ENCODE measurements at places on chromosomes 1 and 21.

- no peak for DNase-seq
Measured at GRCh38 chr1:43437031-43437973, 16.4 kb downstream of the HYI start.

- no peak for DNase-seq
Measured at GRCh38 chr1:21321963-21322680, 31.9 kb upstream of the ECE1 start.

- no peak for DNase-seq
Measured at GRCh38 chr1:9705337-9706093, 54.0 kb downstream of the PIK3CD start.

DNA sequence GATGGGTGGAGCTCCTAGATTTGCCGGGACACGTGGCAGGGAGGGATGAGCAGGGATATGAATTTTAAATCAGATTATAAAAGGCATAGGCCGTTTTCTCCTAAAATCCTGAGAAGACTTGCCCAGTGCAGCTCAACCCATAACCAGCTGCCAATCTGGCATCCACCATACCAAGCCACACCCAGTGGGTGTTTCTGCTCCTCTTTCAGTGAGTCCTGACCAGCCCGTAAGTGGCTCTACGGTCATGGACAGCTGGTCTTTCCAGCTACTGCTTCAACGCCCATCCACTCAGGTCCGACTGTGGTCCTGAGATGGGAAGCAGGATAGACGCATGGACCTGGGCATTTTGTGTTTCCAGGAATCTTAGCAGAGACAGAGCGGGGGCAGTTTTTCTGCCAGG is 107.2 kb downstream of the LAMC2 start:
- DNase-seq, result no peak

DNA sequence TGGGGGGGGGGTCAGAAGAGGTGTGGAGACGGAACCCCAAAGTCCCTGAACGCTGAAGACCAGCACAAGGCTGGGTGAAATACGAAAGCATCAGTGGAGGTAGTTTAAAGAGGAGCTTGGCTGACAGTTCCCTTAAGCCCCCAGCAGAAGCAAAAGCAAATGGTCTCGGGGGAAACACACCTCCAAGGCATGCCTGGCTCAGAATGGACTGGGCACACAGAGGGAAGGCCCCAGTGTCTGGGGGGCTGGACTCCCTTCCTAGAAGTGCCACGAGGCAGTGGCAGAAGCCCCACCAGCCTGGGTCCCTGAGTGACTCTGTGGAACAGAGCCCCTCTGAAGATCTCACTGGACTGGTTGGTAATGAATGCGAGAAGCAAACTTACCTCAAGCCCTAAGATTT is 43.9 kb downstream of the UBE2G2 start:
- no peak for DNase-seq

DNA sequence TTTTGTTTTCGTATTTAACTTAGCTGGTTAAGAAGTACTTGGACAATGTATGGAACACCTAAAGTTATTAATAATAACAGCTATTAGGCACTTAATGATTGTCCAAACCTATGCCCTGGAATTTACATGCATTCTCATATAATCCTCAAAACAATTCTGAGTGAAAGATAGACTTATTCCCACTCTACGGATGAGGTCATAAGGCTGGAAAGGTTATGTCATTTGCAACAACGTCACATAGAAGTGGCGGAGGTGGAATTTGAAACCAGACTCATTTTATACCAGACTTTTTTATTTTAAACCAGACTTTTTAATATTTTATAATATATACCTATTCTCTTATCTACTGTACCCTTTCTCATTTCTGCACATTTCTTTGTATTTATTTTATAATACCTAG is 8.4 kb downstream of the LRRC8D start:
- DNase-seq, result no peak

- DNase-seq, result no peak
Measured at GRCh38 chr1:29569971-29570634, 333.8 kb downstream of the PTPRU start.

DNA sequence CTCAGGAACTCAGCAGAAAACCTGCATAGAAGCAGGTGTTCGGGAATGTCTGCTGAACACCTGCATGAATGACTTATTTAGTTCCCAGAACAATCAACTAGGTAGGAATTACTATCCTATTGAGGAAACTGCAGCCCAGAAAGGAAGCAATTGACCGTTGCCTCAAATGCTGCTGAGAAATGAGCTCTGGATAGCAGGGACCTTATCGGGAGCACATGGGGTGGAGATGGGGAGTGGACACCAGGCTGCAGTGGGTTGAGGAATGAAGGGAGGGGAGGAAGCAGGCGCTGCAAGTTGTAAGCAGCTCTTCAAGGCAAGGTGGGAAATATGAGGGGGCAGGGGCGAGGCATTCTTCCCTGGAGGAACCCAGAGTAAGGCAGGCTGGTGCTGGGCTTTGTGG is 10.8 kb upstream of the CDCP2 start:
- no peak for DNase-seq

- no peak for DNase-seq
Measured at GRCh38 chr1:48093147-48093546, 96.0 kb upstream of the TRABD2B start.

- no peak for DNase-seq
Measured at GRCh38 chr1:33180226-33180910, 1.5 kb downstream of the TRIM62 start.
